ENCODE measurements at places on chromosomes 6 and 20. TPM values are rescaled to one million over a fixed set of nuclear protein-coding genes. Genes with fewer than 3 reads are reported as not detected.

Gene MYBL2
- polyA plus RNA-seq, result 22.3 TPM

GRCh38 chr20:41183831-41184230 is 46.5 kb downstream of the PLCG1 start:
- DNase-seq, result no peak

- DNase-seq, result no peak
Measured at GRCh38 chr6:31249184-31249583, 22.7 kb downstream of the HLA-C start.

DNA sequence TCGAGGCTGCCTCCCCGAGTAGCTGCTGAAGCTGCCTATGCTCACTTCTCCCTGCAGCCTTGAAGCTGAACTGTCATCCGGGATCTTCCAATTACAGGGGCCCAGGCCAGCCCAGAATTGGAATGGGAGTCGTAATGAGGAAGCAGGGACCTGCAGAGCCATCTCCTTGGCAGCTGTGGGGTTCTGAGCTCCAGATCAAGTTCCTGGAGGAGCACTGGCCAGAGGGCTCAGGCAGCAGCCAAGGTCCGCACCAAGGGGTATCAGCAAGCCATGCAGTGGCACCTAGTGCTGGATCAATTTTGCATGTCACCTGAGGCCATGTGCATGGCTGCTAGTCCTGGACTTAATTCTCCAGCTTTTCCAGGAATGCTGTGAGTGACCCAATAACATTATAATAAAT is 163.2 kb upstream of the TSHZ2 start:
- no peak for DNase-seq

Gene HDAC2
- 263 TPM for polyA plus RNA-seq

GRCh38 chr20:39106791-39107190 is 144.6 kb downstream of the DHX35 start:
- no peak for DNase-seq

- peak; percentile 40 for DNase-seq
Measured at GRCh38 chr20:64192406-64192805, 28.2 kb downstream of the MYT1 start.

Gene KCNQ5
- 0.24 TPM for polyA plus RNA-seq

DNA sequence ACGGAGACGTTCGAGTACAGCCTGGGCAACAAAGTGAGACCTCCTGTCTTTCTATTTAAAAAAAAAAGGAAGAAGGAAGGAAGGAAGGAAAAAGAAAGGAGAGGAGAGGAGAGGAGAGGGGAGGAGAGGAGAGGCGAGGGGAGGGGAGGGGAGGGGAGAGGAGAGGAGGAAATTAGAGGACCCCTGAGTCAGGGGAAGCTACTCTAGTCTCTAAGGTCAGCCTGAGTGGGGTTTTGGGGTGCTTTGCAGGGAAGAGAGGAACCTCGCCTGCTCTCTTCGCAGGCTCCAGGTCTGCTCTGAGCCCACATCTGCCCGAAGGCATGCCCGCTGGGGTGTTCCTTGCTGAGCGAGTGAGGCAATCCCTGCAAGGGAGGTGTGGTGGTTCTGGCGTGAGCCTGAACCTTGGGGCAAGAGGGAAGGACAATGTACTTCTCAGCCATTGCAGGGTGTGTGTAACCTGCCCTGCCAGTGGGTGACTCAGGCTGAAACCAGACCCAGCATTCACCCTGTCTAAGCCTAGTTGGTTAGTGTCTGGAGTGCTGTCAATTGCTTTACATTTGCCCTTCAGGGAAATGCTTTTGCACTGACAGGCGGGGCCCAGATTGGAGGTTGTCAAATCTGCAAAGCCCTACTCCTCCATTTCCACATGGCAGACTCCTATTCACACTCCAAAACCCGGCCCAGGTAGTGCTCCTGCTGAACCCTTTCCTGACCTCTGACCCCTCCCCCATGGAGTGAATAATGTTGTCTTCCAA is 15.3 kb upstream of the MMP9 start:
- no peak for DNase-seq

- no peak for DNase-seq
Measured at GRCh38 chr6:102051720-102052119, 658.2 kb downstream of the GRIK2 start.

DNA sequence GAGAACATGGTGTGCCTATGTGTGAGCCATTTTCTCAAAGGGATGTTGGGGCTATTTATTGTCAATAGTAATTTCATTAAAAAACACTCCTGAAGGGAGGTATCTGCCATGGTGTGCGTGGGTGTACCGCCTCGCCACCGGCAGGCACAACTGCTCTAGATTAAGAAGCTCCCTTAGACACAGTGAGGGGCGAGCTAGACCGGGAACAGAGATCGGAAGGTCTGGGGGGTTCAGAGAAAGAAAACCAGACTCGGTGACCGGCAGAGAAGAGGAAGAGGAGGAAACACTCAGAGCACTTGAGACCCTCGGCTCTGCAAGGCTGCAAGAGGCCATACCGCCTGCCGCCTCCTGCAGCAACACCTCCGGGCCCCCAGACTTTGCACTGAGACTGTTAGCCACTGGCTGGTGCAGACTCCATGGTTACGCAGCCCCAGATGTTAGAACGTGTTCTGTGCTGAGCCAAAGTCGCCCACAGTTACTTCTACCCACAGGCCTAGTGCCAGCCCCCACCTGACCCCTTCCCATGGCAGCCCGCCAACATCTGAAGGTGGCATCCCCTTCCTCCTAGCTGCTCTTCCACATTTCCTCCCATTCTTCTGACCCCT is 18.1 kb downstream of the PXDC1 start:
- no peak for DNase-seq

Gene PLN
- 7.4 TPM for polyA plus RNA-seq

DNA sequence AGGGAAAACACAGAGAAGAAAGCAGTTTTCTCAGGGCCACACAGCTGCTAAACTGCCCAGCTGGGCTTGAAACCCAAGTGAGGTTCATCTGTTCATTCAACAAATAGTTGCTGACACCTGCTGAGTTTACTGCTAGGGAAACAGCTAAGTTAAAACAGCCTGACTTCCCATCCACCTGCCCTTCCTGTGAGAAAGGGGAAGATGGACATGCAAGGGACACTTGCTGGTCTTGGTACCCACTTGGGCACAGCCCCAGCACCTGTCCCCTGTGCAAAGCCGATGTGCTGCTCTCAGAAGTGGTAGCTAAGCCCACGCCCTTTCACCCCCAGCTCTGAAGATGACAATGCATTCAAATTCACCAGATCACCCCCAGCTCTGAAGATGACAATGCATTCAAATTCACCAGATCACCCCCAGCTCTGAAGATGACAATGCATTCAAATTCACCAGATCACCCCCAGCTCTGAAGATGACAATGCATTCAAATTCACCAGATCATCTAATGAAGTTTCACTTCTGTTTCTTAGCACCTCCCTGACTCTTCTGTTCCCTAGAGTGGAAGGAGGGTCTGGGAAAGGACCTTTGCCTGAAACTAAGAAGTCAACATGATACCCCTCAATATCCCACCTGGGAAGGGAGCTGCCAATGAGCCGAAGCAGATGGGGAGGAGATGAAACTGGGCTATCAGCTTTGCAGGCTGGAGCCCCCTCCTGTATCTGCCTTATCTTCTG is 46.0 kb upstream of the TOP1 start:
- no peak for DNase-seq

Gene RFX6
- polyA plus RNA-seq, result not detected

GRCh38 chr20:19658137-19658536 is 99.9 kb upstream of the RIN2 start:
- DNase-seq, result no peak

- DNase-seq, result no peak
Measured at GRCh38 chr20:21504323-21504722, 9.5 kb downstream of the NKX2-2 start.

DNA sequence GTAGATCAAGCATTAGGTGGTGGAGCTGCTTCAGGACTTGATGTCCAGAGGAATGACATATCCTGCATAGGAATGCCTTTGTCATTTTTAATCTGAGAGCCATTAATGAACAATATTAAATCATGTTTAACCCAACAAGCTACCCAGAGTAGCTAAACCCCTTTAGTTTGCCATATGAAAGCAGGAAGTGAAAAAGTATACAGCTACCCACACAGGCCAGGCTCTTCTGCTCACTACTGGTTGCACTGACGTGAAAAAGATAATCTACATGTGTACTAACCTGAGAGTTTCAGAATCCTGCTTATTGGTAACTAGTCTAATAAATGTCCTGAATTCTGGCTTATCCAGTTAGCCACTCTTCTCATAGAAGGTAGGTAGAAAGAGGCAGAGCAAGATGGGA is 19.9 kb downstream of the GLYATL3 start:
- no peak for DNase-seq

DNA sequence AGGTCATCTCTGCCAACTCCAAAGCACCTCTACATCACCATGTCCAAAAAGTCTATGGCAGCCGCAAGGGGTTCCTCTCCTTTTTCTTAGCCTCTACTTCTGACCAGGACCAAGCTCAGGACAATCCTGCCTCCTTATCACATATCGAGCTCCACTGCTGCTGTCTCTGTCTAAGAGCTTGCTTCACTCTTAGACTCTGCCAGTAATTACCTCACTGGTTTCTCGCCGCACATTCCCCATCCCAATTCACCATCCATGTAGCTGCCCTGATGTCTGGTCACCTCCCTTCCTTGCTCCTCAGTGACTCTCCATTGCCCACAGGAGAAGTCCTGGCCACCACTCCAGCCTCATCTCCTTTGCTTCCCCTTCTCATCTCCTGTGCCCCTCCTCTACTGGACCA is 24.1 kb upstream of the PI16 start:
- no peak for DNase-seq

- DNase-seq, result no peak
Measured at GRCh38 chr6:122484760-122485159, 13.2 kb upstream of the SERINC1 start.

DNA sequence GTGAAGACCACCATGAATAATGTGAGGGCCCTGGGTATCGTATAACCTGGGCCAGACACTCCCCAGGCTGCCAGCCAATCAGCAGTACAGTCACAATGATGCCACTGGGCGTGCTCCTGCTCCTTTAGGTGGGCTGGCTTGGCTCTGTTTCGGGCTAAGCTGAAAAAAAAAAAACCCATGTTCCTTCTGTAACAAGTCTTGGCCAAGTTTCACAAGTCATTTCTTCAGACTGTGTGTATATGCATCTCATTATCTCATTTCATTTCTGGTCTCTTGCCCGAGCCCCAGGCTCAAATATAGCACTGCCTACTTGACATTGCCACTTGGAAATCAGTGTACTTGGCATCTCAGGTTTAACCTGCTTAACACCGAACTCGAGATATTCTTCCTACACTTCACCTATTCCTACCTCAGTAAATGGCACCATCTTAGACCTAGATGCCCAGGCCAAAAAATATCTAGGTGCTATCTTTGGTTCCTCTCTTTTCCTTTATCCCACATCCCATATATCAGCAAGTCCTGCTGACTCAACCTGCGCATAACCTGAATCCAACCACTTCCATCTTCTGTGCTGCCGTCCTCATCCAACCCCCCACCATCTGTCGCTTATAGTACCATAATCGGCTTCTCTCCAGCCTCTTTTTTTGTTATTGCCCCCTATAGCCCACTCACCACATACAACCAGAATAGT is 1.8 kb downstream of the UQCC2 start:
- no peak for DNase-seq

Gene HLA-DOB
- polyA plus RNA-seq, result not detected

DNA sequence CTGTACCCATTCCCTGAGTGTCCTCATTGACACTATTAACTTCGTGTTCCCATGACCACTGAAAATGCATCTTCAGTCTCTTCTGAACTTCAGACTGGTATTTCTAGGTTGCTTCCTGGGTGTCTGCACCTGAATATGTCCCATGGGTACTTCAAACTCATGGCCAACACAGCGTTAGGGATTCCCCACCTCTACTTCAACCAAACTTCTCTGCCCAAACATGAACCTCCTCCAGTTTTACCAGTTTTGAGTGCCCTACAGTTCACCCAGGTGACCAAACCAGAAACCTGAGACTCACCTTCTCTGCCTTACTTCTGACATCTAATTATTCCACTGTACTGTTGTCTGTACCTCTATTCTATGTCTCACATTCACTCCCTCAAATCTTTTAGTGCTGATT is 99.5 kb upstream of the SUPT3H start:
- DNase-seq, result no peak

GRCh38 chr6:35370785-35371493 is 28.6 kb downstream of the PPARD start:
- DNase-seq, result no peak

Gene ERVFRD-1
- 0.25 TPM for polyA plus RNA-seq

DNA sequence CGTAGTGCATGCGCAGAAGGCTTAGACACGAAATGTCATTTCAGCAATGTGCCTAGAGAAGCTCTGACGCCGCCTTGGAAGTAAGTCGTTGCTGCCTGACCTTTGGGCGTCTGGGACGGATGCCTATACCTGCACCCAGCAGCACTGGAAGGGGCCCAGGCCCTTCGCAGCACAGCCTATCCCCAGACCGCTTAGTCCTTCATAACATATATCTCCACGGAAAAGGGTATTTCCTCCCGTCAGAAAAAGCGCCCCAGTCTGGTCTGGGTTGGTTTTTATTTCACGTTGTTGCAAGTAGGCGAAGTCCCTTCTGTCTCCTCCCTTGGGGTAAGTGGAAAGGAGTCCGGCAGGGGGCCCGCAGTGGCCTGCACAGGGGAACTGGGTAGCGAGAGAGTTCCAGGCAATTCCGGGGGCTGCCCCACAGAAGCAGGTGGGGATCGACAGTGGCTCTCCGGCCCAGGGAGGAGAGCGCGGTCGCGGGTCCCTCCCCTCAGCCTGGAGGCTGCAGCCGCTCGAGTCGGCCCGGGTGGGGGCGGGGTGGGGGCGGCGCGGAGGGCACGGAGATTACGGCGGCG is 559 bp upstream of the EYA4 start:
- DNase-seq, result peak; percentile 23

DNA sequence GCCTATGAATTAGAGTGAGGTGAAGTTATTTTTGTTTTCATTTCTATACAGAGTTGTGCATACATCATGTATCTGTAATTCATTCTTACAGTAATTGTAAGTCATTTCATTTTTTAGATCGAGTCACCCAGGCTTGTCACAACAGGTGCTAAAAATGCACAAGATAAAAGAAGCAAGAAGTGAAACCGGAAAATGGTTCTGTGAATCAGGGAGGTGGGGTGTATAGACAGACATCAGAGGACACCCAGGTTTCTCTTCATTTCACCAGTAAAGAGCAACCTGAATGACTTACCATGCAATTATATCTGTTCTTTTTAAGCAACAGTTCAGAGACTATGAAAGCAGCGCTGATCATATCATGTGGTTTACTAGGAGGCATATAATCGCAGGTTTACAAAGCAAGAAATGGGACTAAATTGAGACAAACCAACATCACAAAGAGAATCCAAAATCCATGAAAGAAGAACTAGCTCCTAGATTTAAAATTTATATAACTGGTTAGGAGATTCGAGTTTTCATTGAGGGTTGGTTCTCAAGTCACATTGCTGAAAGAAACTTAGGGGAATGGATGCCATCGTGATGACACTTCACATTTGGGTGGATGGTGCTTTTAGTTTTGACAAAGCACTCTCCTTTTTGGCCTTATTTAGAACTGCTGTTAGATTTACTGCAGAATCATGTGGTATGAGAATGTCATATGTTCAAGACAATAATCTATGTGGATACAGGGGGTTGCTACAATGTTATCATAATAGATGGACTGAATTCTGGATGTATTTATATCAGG is 27.9 kb upstream of the TBC1D7 start:
- no peak for DNase-seq

Data from right renal pelvis (tissue), 4 donors.